A549 (cell line): ENCODE measurements at places on chromosomes 1 and 21.
A peak's percentile ranks its signal among the peaks of the same experiment; 100 is the strongest.

DNA sequence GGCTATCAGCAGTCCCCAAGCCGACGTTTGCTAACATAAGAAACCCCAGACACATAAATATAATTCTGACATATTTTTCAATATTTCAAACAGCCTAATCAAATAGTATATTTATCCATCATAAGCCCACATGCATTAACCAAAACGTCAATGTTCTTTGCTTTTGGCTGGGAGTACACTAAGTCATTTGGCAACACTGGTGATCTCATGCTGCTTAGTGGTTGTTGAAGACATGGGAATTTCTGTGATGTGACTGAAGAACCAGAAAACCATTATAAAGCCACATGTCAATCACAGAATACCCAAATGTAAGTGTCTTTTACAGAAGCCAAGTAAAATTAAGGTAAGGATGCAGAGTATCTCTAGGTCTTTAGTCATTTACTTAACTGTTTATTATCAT lies 57.6 kb downstream of the PLPPR5 start:
- DNase-seq, result no peak

DNA sequence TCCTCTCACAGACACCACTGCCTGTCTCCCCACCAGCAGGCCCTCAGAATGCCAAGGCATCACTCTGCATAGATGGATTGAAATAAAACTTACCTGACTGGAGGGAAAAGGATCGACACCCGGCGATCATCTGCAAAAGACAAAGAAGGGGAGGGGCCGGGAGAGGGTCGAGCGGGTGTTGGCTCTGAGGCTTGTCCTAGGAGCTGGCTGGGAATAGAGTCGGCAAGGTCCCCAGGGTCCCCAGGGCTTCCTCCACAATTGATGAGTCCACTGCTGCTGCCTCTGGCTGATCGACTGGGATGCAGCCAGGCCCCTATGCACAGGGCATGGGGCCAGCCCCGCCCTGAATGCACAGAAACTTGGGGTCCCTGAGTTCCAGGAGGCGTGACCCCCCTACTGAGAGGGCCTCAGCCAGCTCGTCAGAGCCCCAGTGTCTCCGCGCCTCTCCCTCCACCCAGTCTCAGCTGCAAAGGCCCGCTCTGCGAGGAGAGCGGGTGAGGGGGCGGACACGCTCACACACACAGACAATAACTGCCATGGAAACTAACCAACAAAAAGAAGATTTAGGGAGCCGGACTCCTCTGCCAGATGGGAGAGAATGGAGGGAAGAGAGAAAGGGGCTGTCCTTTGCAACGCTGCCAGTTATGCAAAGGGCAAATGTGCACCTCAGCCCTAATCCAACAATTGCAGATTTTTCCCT lies at the start of gene KLHDC8A:
Gene KLHDC8A (minus strand): TSS at position 483 of the 700 bp plus-strand sequence. CDS start 13,318 bp downstream, outside the sequence.
- DNase-seq, result no peak

GRCh38 chr1:36884029-36884701 lies 150.2 kb downstream of the GRIK3 start:
- DNase-seq, result no peak

- no peak for DNase-seq
Measured at GRCh38 chr1:100502052-100502792, 35.7 kb upstream of the GPR88 start.

GRCh38 chr1:228366866-228367741 lies 39.5 kb downstream of the TRIM11 start:
- DNase-seq, result no peak

GRCh38 chr21:25965951-25966707 lies 204.4 kb downstream of the APP start:
- DNase-seq, result no peak

- DNase-seq, result no peak
Measured at GRCh38 chr1:44170281-44170823, 28.9 kb upstream of the KLF18 start.

GRCh38 chr1:82152356-82153271 lies 351.9 kb downstream of the ADGRL2 start:
- no peak for DNase-seq

- DNase-seq, result no peak
Measured at GRCh38 chr1:12163210-12163609, 3.6 kb upstream of the TNFRSF1B start.

DNA sequence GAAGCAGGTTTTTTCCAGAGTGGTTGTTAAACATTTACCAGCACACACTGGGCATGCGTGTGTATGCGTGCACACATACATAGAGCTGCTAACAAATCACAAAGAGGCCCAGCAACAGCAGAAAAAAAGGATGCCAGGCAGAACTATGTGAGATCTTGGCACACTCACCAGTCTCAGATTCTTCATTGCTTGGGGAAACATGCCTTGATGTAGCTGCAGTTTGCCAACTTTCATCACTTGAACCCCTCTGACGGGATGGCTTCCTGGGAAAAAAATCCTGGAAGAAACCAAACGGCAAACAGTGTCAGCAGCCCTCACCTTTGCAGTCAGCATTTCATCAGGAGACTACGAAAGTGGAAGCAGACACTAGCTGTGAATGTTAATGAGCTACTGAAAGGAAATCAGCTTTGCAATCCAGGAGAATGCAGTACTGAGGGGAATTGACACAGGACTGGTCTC lies 609.1 kb downstream of the KIF26B start:
- no peak for DNase-seq

- no peak for DNase-seq
Measured at GRCh38 chr1:219171192-219171935, 2.3 kb upstream of the LYPLAL1 start.

- DNase-seq, result peak; percentile 59
Measured at GRCh38 chr1:87226341-87226760, 102.3 kb upstream of the LMO4 start.

DNA sequence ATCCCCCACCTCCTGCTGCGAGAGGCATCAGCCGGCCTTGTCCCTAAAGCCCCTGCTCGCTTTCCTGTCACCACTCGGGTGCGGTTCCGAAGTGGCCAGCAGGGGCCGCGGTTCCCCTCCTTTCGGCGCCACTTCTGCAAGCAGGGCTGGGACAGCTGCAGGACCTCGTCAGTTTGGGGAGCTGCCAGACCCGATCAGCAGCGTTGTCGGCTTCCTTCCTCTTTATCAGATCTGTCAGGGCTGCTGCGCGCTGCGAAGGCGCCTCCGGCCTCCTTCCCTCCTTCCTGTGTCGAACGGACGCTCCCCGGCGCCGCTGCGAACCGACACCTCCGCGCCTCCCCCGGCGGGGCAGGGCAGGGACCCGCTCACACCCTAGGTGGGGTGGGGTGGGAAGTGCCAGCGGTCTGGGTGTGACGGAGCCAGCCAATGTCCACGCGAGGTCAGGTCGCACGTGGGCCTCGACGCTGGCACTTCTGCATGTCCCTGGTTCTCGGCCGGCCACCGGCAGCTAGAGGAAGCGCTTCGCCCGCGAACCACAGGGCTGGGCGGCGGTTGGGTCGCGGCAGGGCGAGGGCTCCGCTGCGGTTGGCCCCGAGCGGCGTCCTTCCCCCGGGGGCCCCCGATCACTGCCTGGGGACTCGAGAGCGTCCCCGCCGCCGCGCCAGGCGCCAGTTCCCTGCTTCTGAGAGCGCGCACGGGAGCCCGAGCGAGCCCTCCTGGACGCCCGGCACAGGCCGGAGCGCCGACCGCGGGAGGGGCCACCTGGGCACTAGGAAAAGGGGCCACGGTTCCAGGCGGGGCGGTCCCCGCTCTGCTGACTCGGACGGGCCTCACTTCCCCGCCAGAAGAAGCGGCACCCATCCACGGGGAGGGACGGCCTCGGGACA lies 81.8 kb downstream of the RUNX3 start:
- peak; percentile 80 for DNase-seq

DNA sequence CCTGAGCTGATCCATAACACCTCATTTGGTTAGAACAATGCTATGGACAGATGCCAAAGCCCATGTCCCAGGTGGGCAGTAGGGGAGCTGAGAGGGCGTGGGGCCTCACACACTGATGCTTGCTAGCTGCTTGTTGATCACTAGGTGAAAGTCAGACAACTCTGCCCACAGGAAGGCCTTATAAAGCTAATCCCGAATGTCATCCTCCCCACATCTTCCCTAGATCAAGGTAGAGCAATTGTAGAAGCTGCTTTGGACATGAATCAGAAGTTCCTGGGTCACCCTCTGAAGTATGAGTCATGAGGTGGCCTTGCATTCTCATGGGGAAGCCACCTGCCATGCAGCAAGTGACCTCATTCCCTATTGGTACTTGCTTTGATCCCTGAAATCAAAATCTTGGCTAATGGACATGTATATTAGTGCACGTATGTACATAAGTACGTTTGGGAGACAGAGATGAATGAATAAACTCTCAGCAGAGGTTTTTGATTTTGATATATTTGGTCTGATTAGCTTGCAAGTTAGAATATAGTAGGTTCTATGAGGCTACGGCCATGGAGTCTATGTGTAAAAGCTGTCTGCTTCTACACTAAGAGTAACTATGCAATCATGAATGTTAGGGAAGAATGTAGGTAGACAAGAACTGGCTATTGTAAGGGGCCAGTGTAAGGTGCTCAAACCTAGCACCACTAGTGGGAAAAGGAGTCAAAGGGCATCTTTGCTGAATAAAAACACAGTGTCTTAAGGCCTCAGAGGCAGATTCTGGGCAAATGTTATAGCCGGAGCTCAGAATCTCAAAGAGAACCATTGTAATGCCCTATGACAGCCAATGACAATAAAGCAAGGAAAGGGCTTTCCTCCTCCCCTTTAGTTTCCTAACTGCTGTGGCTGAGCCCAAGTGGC lies 52.6 kb downstream of the ABCA4 start:
- peak; percentile 58 for DNase-seq

- DNase-seq, result no peak
Measured at GRCh38 chr1:100217834-100218233, 31.8 kb downstream of the DBT start.

- DNase-seq, result peak; percentile 21
Measured at GRCh38 chr21:14864211-14865021, 200.4 kb downstream of the NRIP1 start.

DNA sequence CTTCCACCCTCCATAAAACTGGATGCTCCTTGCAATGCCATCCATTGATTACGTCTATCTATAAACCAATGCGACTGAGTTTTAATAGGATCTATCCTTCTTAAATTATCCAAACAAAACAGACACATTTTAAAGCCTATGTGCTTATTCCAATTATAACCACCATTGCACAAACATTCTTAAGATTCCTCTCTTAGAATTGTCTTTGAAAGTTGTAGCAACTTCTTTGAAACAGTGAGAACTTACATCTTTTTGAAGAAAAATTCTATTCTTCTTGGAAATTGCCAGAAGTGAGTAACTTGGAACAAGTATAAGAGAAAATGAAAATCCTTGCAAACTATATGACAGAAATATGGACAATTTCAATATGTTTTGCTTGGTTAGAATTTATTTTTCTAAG lies at the start of gene KRTAP26-1:
Gene KRTAP26-1 (minus strand): TSS at position 101 of the 400 bp plus-strand sequence. CDS start 280 bp downstream, outside the sequence.
- DNase-seq, result no peak

DNA sequence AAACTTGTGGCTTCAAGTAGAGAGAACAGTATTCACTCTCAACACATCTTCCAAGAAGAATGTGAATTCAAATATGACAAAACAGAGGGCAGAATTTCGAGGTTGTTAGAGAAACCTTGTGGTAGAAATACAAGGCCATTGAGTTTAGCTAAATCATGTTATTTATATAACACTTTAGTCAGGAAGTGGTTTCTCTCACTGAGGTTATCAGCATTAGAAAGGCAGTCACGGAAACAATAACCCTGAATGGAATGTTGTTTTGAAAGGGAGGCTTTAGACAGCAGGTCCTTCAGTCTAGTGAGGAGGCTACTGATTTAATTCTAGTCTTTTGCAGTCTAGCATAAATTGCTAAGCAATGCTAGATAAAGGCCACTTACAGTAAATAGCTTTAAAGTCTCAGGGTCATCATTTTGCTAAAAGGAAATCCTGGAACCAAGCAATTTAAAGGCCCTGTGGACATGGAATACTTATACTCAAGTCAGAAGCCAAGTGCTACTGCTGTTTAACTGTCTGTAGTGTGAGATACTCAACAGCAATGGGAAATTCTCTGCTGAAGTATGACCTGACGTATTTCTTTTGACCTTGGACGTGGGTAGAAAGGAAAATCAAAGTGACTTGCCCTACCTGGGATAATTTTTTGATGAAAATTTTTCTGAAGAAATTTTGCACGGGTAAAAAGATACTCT lies 89.0 kb upstream of the CHODL start:
- DNase-seq, result no peak

DNA sequence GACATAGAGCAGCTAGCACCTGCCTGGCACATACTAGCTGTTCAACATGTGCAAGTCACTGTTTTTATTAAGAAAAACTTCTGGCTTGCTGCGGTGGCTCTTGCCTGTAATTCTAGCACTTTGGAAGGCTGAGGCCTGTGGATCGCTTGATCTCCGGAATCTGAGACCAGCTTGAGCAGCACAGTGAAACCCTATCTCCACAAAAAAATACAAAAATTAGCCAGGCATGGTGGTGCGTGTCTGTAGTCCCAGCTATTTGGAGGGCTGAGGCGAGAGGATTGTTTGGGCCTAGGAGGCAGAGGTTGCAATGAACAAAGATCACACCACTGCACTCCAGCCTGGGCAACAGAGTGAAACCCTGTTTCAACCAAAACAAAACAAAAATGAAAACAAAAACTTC lies 27.7 kb upstream of the C8B start:
- no peak for DNase-seq

GRCh38 chr21:44995343-44995941 lies 55.6 kb downstream of the SLX9 start:
- no peak for DNase-seq

DNA sequence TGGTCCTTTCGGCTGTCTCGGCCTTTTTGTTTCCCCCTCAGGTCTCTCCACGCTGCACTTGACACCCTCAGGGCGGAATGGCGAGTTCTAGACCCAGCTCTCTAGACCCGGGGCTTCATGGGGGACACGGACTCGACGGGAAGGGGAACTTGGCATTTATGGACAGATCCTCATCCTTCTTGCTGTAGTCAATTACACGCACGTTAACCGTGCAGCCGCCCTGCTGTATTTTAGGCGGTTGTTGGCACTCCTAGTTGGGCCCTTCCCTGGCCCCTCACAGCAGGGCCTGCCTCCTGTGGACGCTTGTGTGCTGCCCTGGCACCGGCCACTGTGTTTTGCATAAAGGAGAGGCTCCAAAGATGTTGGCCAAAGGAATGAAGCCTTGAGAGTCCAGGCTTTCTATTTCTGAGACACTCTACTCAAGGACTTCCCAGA lies 558 bp upstream of the BTG3 start:
- no peak for DNase-seq

GRCh38 chr1:39105061-39105840 lies 79.1 kb downstream of the NDUFS5 start:
- DNase-seq, result peak; percentile 38

DNA sequence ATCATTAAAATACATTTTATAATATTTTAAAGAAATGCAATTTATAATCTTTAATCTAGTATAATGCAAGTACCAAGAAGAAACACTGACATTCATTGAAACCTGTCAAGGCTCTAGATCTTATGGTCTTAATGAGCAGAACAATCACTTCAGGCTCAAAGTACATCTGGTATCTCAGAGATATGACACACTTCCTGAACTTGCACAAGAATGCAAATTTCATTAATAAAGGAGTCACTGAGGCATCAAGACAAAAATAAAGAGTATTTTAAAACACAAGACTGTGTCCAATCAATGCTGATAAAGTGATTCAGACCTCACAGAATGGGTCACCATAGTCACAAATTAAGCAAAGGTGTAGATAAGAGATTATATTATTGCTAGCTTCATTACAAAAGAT lies 178.1 kb downstream of the AK5 start:
- DNase-seq, result no peak
